Brain microvascular endothelial cell (primary cell): ENCODE measurements at places on chromosomes 7 and 10.

DNA sequence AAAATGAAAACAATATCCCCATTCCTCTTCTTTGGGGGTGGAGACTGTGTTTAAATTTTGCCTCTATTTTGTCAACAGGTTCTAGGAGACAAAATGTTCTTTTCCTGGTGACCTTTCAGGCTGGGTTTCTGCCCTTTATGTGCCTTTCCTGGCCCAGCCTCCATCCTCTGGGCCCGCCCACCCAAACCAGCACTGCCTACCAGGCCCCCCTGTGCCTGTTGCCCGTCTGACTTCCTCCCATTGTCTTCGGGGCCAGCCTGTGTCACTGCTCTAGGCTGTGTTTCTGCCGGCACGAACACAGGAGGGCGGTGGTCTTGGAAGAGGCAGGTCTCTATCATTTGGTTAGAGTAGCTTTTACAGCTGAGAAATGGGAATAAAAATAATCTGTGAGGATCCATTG is 13.9 kb downstream of the TSPAN14 start:
- no peak for DNase-seq

GRCh38 chr10:71236286-71236685 is 23.9 kb downstream of the UNC5B start:
- no peak for DNase-seq

DNA sequence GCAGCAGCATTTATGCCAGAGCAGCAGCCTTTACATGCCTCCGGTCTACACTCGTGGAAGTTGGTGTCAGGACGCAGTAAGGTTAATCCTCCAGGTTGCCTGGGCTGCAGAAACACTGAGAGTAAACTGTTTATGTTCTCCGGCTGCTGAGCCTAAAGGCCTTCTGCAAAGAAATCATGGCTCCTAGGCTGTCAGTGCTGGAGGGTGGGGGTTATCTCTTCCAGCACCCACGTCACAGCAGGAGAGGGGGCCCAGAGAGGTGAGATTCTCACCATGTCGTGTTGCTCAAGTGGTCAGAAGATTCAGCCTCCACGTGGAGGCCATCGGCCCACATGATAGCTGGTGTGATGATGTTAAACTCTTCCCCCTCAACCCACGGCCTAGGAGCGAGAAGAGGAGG is 41.2 kb downstream of the COL13A1 start:
- DNase-seq = no peak

DNA sequence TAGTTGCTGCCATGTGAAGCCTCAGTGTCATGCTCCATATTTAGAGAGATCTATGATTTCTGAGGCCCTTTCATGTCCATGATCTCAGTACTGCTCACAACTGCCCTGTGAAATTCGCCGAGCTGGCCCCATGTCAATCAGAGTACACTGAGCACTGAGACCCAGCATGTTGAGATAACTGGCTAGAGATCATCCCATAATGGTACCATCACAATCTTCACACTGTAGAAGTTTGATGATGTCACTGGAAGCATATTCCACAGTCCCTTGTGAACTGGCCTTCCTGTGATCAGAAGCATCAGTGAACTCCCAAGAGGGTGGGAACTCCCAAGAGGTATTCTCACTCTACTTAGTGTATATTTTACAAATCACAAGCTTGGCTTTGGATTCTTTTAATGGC is 116.0 kb downstream of the EGFR start:
- DNase-seq = no peak

DNA sequence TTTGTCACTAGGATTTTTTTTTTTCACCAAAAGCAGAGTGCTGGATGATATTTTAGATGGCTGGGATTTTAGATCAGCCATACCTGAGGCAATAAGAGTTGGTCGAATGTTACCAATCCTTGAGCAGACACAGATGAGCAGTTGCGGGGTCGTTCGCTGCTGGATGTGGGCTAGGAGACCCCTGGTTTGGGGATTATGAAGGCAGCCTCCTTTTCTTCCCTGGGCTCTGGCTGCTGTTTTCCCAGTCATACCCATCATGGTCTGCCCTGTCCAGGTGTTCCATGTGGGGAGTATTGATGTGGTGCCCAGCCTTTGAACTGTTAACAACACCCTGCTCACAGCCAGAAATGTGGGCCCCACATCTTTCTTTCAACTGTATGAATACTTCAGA is 5.0 kb downstream of the PTPRE start:
- DNase-seq = no peak

DNA sequence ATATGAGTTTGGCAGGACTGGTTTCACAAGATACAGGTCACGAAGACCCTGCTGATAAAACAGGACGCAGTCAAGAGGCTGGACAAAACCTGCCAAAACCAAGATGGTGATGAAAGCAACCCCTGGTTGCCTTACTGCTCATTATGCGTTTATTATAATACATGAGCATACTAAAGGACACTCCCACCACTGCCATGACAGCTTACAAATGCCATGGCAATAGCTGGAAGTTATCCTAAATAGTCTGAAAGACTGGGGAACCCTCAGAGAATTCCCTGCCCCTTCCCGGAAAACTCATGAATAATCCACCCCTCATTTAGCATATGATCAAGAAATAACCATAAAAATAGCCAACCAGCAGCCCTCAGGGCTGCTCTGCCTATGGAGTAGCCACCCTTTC is 73.1 kb downstream of the TEX36 start:
- no peak for DNase-seq

DNA sequence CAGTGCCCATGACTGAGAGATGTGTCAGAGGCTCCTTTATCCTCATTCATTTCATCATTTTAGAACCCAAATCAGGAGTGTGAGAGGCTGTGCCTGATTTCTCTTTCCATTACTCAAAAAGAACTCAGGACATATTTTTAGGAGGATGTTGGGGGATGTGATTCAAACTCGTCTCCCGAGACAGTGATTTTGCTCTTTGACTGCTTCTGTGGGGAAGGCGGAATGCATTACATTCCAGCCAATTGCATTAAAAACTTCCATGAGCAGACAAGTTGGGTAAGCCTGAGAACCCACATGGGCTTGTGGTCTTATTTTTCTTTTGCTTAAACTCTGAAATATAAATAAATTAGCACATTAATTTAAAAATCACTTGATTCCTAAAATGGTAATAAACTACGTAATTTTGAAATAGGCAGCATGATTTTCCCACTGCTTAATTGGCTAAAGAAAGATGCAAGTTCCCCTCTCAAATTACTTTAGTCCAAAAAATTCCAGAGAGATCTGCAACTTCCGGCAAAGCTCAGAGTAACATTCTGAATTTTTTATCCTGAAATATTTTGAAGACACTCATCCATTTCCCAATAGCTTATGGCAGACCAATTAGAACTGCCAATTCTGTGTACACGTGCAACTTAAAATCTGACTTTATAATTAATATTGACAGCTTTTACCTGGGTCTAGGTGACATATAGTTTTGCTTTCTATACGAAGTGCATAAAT is 185.6 kb downstream of the C7orf25 start:
- peak; percentile 58 for DNase-seq

GRCh38 chr10:77079592-77080300 is 557.9 kb downstream of the KCNMA1 start:
- no peak for DNase-seq

DNA sequence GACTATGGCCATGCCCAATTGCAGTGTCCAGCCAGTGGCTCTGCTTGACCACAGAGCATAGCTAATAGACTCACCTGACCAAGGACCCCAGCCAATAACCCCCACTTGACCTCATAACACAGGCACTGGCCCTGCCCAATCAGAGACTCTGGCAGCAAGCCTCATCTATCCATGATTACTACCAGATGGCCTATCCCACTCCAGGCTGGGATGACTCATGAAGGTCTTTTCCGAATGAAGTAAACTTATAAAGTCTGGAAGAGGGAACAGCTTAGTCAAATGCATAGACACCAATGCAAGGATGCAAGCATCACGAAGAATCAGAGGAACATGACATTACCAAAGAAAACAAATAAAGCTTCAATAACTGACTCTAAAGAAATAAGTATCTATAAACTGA is 141.4 kb downstream of the TMEM168 start:
- DNase-seq = no peak
